ENCODE measurements at places on chromosomes 13 and 19. TPM values are rescaled to one million over a fixed set of nuclear protein-coding genes. Genes with fewer than 3 reads are reported as not detected.

RAD23A gene
- 217 TPM for total RNA-seq

DNA sequence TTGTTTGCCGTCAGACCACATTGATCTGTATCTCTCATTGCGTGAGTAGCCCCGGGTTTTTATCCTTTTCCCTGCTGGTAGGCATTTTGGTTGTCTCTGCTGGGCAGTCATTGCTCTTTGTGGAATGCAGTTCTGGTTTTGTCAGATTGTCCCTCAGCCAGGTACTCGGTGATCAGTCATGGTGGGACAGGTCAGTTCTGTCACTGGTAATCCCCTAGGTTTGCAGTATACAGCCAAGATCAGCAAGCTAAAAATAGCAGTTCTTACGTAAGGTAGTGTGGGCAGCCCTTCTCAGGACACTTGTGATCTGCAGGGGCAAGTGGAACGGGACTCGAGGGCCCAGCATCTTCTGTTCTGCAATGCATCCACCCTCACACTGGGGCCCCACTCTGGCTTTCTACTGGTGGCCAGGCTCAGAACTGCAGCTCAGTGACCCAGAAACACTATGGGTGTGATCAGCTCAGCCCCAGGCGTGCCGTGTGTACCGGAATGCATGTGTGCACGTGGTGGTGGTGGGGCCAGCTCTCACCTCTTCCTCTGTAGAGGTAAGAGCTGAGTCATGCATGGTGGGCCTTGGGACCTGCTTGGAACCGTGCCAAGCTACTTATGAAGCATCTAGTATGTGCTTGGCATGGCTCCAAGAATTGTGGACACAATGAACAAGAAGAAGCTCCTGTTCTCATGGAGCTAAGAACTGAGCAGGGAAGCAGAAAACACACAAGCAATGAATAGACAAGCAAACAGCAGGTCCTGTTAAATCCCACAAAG is 6.3 kb downstream of the PLEKHF1 start:
- no peak for DNase-seq

ZNF57 gene
- total RNA-seq = 3.4 TPM

DNA sequence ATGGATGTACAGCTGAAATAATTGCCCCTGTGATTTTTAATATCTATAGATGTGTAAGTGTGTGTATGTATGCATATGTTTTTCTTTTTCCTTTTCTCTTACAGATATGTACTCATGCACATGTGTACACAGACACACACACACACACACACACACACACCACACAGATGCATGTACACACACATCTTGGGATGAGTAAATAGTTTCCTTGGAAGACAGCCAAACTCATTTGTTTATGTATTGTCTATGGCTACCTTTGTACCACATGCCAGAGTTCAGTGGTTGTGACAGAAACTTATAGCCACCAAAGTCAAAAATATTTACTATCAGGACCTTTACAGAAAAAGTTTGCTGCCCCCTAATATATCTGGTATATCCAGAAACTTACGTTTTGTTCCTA is 192.6 kb downstream of the MAB21L1 start:
- DNase-seq = peak; percentile 21

ACTL9 gene
- total RNA-seq = not detected

GRCh38 chr13:53182724-53183123 is 154.1 kb downstream of the OLFM4 start:
- DNase-seq = no peak

KLF12 gene
- total RNA-seq = 2.3 TPM

DNA sequence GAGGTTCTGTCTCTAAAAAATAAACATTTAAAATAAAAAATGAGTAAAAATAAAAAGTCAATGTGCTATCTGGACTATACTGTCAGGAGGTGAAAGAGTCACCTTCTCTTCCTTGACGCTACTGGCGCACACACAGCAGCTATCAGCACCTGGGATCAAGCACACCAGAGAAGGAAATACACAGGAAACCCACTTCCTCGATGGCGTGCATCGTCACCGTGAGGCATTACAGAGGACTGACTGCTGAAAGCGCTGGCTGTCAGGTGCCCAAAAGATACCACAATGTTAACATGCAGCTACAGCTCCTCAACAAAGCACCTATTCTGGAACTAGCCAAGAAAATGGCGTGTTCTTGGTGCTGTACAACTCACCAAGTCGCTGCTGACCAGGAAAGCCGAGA is 6.1 kb downstream of the SLC35E1 start:
- no peak for DNase-seq

DNA sequence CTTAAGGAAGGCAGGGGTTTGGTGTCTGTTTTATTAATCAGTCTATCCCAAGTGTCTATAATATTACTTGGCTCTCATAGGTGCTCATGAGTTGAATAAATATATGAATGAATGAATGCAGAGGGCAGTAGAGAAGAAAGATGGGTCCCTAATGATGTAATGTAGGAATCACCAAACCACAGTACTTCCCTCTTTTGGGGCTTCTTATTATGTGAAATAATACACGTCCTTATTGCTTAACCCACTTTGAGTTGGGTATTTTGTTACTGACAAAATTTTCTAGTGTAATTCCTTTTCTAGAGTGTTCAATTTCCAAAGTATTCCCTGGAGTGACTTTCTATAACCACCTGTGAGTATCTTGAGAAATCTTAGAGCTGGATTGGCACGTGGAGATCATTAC is 13.2 kb downstream of the KLK5 start:
- DNase-seq = no peak

C1QTNF9 gene
- total RNA-seq = not detected

GRCh38 chr19:18800079-18800478 is 9.0 kb upstream of the COMP start:
- no peak for DNase-seq

RCBTB2 gene
- 7.0 TPM for total RNA-seq

DNA sequence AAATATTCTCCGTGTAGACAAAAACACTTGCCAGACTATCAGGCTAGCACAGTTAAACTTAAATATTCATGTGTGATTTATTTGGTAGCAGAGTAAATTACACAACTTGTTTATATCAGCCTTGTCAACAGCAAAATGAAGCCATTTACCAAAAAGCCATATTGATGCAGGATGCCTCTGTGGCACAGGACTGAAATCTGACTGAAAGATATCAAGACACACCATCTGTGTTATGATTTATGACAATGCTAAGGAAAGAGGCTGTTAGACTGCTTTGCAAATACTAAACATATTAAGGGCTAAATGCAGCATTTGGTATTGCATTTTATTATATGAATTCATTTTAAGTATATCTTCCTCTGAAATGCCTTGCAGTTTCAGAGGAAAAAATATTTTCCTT is 44.8 kb upstream of the FNDC3A start:
- DNase-seq = no peak

DNA sequence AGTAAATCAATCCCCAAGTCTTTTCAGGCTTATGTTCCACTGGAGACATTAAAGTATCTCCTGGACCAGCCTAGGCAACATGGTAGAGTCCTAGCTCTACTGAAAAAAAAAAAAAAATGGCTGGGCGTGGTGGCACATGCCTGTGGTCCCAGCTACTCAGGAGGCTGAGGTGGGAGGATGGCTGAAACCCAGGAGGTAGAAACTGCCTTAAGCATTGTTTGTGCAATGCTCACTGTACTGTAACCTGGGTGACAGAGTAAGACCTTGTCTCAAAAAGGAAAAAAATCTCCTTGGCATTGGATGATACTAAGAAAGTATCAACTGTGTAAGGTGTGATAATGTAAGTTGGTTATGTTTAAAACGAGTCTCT is 8.8 kb downstream of the KLK8 start:
- DNase-seq = no peak

DNA sequence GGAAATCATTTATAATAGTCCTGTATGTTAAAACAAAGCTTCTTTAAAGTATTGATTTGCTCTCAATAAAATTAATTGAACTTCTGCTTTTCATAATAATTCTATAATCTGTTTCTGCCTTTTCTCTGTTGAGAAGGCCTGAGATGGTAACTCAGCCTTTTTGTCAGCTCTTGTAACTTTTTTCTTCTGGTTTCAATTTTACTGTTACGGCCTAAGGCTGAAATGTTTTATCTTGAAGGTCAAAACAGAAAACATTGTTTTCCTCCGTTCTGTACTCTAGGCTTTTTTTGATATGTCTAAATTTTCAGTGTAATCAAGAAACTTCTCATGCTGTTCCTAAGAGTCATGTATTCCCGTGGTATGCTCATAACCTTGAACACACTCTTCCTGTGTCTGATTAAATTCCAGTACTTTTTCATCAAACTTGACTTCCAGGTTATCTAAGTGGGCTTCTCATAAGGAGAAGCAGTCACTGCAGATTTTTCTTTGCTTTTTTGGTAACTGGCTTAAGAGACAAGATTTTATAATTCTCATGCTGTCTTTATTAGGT is 7.6 kb upstream of the NAXD start:
- no peak for DNase-seq

NFIX gene
- 9.6 TPM for total RNA-seq

- no peak for DNase-seq
Observed at GRCh38 chr19:35822579-35822978, 9.9 kb upstream of the PRODH2 start.

GRCh38 chr13:51684076-51684475 is 99.8 kb downstream of the WDFY2 start:
- DNase-seq = no peak

- no peak for DNase-seq
Observed at GRCh38 chr13:108214441-108215271, 680 bp downstream of the LIG4 start.

- DNase-seq = no peak
Observed at GRCh38 chr13:105871326-105871725, 664.1 kb downstream of the EFNB2 start.

- DNase-seq = peak; percentile 4
Observed at GRCh38 chr13:70703755-70704154, 595.5 kb upstream of the KLHL1 start.

DNA sequence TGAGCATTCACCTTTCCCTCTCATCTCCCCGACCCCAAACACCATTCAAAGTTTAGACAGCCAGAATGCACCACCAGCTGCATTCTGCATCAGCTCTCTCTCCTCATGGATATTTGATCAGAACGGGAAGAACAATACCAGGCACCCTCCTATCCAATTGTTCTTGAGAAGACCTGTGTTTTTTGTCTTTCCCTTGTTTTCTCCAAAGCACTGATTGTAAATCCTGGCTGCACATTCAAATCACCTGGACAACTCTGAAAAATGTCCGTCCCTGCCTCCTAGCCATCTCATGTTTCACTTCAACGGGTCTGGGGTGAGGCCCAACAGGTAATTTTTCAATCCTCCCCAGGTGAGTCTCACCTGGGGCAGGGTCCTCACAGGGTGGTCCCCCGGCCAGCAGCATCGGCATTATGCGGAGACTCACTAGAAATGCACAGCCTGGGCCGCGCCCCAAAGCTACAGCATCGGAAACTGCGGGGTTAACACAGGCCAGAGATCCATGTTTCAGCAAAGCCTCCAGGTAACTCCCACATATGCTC is 5.5 kb downstream of the IRS2 start:
- no peak for DNase-seq

- no peak for DNase-seq
Observed at GRCh38 chr19:15517778-15518177, 9.5 kb downstream of the CYP4F22 start.

ANGPTL4 gene
- not detected for total RNA-seq

DNA sequence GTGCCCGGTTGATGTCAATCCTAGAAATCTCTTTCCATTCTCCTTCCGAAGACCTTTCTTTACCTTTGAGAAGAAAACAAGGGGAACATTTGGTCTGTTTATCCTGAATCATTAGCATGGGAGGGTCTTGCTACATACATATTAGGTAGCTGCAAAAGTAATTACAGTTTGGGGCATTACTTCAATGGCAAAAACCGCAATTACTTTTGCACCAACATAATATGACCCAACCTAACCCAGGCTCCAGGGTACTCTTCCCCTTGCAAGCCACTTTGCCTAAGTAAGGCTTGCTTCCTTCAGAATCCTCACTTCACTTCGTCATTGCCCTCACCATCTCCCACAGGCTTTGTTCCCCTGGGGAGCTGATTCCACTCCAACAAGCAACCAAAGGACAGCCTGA is 662.7 kb downstream of the DIAPH3 start:
- no peak for DNase-seq

DNA sequence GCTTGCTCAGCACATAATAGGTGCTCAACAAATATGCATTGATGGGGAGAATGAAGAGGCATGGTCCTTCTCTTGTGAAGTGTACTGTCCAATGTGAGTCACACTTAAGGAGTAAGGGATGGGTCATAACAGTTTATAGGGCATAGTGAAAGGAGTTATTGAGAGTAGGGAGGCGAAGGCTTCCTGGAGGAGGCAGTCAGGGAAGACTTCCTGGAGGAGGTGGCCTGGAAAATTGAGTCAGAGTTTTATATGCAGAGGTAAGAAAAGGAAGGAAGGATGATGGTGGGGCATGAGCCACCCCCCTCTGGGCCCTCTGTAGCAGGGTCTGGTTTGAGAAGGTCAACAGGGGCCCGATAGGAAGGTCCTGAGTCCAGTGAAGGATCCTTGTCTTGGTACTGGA is 57.0 kb upstream of the ZNF536 start:
- no peak for DNase-seq

- no peak for DNase-seq
Observed at GRCh38 chr19:35352177-35352447, 4.4 kb downstream of the FFAR1 start.

BST2 gene
- 396 TPM for total RNA-seq

MYO16 gene
- total RNA-seq = 0.04 TPM

- no peak for DNase-seq
Observed at GRCh38 chr13:88887045-88887662, 1216.0 kb downstream of the SLITRK5 start.

C13orf42 gene
- not detected for total RNA-seq

DNA sequence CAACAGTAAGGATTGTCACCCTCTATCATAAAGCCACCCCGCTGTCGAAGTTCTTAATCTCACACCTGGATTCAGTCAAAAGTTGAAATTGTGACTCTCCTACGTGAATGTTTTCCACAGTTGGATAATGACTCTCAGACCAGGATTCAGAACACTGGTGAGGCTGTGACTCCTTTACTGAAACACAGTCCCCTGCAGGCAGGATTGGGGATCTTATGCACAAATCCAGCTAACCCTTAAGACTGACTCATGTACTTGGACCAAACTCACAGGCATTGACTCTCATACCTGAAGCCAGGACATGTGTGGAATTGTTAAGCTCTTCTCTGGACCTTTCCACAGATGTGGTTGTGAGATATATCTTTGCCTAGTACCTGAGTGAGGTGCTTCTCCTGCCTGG is 46.8 kb downstream of the ZNF85 start:
- DNase-seq = no peak

GRCh38 chr19:19356901-19357566 is 36.4 kb downstream of the MAU2 start:
- no peak for DNase-seq

GRCh38 chr19:31418692-31419430 is 69.6 kb upstream of the TSHZ3 start:
- no peak for DNase-seq

PSG6 gene
- total RNA-seq = not detected

GRCh38 chr13:98549006-98549727 is 27.7 kb downstream of the STK24 start:
- peak; percentile 75 for DNase-seq

GRCh38 chr13:20057214-20057613 is 98.7 kb downstream of the ZMYM2 start:
- no peak for DNase-seq

KLK10 gene
- not detected for total RNA-seq

ARGLU1 gene
- total RNA-seq = 11.6 TPM

NLRP4 gene
- total RNA-seq = 4.7 TPM
